ENCODE measurements at places on chromosomes 12 and 14.
A peak's percentile ranks its signal among the peaks of the same experiment; 100 is the strongest.

GRCh38 chr12:21938879-21939278 lies 2.3 kb downstream of the ABCC9 start:
- no peak for DNase-seq

GRCh38 chr12:113854385-113855142 lies 111.6 kb downstream of the RBM19 start:
- DNase-seq: no peak

GRCh38 chr12:42442311-42442759 lies 116.4 kb downstream of the PPHLN1 start:
- no peak for DNase-seq

DNA sequence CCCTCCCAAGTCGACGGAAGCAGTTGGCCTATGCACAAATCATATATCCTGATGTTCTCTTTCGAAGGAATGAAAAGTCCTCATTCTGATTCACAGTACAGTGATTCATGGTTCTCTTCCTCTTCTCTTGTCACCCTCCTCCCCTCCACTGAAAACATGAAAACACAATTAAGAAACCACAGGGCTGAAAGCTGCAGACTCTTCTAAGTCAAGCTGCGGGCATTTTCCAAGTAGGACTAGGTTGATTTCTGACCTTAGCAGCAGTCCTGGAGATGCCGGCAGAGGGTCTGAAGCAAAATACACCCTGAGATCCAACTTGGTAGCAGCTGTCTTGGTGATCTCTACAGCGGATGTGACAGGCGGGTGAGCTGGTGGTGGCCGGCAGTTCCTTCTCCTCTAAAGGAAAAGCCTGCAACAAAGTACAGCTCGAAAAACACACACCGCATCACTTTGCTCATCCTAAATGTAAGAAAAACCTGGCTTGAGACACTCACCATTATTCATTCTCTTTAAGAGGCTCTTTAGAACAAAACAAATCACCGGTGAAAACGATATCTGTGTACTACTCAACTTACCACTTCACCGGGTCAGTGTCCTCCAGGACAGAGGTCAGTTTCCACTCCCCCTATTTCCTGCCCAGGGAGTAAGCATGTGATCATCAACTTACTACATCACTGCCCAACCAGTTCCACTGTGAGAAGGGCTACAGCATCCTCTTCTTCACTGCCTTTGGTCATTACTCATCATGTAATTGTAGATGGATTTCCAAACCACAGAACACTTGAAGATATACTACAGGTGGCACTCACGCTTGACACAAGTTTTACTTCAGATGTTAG lies 6.0 kb downstream of the TMCC3 start:
- no peak for DNase-seq

DNA sequence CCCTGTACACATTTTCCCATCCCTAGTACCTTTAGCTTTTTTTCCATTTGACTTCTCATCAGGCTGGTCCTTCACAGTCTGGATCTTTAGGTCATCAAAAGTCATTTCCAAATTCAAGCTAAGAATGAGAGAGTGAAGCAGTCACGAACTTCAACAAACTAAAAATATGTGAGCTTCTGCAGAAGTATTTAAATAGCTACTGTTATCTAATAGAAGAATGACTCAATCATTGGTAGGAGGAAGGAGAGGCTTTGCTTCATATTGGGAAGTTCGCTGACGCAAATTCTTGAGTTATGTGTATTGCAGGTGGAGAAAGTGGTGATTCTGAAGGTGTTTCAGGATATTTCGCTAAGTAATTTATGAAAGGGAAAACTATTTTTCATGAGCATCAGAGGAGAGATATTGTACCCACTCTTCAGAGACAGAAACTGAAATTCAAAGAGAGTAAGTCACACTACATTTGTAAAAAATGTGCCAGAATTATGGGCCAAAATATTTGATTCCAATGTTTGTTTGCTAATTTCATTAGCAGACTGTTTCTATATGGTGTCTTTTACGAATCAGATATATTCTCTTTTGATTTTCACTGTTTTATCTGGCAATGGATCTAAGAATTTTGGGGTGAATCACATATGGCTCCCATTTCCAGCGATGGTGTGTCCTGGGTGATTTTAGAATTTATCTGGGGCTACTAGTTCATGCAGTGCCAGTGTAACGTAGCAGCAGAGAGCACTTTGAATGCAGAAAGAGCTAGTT lies at the start of gene OLR1:
OLR1 (minus strand) TSS at position 160 of the 756 bp plus-strand sequence; CDS start at position 105, 55 bp downstream.
- DNase-seq: no peak

DNA sequence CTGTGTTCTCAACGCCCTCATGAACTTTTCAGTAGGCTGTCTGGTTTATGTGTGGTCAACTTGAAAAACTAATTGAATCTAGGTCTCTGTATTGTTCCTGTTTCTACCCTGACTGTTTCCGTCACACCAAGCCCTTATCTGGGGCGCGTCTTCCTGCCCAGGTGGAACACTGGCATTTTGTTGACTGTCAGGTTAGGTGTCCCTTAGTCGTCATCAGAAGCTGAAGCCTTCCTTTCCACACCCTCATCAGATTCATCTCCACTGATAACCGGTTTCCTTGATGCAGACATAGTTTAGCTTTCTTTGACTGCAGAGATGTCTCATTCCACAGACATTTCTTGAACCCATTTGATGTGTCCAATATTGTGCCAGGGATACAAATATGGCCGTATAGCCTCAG lies 96.5 kb downstream of the DUSP16 start:
- DNase-seq: no peak

DNA sequence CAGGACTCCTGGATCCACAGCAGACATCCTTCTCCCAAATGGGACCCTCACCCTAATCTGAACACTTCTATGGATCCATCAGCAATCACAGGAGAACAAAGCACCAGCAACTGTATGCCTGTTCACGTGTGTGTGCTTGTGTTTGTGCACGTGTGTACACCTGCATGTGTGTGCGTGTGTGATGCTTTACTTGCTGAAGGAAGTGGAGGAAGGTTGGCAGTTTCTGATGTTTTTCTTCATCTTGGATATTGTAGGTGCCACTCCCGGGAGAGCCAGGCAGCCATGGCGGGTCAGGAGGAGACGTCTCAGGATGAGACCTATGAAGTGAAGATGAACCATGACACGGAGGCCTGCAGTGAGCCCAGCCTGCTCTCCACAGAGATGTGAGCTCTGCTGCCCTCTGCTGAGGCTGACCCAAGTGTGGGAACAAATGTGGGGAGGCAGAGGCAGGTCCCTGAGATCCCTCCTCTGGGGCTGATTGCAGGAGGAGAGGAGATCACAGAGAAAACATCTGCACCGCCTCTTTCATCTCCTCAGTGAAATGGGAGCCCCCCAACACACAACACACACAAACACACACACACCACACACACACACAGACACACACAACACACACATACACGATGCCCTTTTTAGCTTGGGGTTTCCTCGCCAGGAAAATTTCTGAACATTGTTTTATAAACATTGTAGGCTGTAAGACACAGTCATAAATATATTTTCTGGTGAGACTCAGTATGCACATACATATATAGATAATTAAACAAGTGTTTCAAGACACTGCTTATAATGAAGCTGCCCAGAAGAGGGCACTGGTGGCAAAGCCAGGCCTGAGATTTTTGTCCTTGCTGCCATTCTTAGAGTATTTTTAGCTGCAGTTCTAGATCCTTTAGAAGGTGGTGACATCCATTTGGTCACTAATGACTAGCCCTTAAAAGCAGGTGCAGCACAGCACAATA lies 112.2 kb upstream of the FKBP4 start:
- DNase-seq: no peak

GRCh38 chr14:70555890-70556289 lies 21.1 kb upstream of the ADAM20 start:
- DNase-seq: no peak

GRCh38 chr14:50318031-50318626 lies 6.0 kb downstream of the DMAC2L start:
- DNase-seq: no peak

- peak; percentile 43 for DNase-seq
Observed at GRCh38 chr14:22822571-22823098, 7.1 kb upstream of the MRPL52 start.

GRCh38 chr14:97381309-97381708 lies 584.1 kb downstream of the VRK1 start:
- DNase-seq: no peak

DNA sequence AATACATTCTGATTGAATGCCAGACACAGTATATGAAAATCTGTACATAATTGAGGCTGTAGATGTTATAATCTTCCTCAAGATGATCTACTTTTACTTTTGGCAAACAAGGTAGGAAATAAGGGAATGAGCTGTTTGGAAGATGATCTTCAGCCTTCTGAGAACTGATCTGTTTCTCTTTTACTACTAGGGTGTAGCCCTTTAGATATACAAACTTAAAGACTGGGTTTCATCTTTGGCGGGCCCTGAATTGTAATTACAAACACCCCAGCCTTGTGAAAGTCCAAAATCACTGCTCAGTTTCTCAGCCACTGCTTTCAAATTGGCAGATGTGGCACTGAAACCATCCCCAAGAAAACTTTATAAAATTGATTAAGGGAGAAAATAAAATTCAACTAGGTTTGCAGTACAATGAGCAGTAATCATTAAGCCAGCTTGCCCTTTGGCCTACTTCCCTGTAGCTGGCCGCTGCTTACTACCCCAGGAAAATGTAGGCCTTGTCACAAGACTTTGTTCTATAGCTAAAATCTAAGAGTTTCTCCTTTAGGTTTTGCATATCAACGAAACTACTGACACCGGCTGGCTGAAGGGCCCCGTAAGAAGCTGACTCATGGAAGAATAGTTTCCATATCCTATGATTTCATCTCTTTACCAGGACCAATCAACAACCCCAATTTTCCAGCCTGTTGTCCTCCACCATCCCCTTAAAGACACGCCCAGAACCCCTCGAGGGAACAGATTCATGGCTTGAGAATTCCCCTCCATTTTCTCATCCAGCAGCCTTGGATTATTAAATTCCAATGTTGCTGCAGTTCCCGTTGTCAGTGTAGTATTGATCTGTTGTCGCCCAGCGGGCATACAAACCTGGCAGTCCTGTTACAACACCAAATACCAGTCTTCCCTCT lies 210.8 kb downstream of the PCNX1 start:
- DNase-seq: no peak

GRCh38 chr12:114395755-114396152 lies 10.2 kb downstream of the TBX5 start:
- DNase-seq: no peak

DNA sequence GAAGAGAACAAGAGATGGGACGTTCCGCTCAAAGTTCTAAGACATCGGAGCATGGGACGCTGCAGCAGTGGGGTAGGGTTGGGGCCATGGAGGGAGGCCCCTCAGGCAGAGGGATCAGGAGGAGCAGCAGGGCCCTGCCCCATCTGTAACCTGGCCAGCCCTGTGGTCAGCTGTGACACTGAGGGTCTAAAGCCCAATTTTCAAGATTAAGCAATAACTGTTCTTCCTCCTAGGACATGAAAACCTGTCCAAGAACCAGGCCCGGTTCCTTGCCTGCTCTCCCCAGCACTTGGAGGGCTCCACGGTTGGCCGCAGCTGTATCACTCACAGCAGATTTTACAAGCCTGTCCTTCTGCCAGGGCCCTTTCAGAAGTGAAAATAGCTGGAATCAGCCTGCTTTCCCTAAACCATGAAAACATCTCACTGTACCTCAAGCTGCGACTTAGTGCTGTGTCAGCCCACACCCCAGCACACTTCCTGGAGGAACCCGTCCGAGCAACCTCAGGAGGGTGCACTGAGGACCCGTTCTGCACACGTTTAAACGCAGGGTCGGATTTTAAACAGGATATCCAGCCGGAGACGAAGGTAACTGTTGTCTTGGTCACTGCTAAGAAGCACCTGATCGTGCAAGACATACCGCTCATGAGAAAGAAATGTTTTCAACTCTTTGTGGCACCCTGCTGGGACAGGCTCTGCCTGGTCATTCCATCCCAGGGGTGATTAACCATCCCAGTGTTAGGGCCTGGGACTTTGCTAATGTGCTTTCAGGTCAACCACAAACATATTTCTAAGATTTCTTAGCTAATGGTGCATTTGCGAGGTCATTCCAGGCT lies 201.9 kb upstream of the DIO3 start:
- no peak for DNase-seq

- DNase-seq: no peak
Observed at GRCh38 chr12:95553197-95553943, 2.1 kb upstream of the USP44 start.

GRCh38 chr14:82238649-82239048 lies 705.0 kb upstream of the SEL1L start:
- DNase-seq: no peak

DNA sequence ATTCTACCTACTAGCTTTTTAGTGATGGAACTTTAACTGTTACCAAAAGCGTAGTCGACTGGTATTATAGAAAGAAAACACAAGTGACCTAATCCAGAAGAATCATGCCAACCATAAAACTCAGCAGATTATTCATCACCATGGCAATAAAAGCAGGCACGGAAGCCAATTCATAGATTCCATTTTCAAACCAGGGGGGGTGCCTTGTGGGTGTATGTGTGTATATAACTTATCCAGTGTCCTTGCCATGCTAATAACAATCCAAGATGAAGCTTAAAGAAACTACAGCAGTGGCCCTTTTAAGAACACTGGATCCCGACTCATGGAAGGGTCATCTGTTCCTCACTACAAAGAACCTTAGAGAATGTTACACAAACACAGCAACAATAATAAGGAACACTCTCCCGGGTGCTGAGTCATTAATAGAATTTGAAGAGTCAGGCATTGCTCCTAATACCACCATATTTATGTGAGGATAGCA lies 61.0 kb downstream of the EPS8 start:
- no peak for DNase-seq

DNA sequence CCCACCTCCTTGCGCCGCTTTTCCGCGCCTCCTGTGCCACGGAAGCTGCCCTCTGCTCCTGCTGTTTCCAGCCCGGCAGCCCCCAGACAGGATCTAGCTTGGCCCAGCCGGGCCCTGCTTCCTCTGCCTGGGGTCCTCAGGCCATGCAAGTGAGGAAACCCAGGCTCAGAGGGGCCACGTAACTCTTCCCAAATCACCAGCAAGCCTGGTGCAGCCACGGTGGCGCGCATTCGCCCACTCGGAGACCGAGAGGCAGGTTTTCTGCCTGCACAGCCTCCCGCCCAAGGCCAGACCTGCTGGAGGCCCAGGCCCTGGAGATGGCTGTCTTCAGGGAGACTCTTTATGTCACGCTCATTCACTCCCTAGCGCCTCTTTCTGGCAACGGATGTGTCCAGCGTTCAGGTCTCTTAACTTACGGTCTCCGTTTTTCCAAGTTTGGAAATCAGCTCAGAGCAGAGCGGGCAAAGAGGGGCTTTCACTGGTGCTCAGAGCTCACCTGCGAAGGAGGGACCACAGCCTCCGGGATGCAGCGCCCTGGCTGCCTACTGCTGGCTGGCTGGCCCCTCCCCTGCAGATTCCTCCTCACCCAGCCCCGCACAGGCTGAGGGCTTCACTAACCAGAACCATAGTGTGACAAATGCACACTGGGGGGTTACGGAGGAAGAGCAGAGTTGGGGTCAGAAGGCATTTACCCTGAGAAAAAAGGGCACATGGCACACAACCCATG lies 20.6 kb upstream of the CEP170B start:
- DNase-seq: no peak

- no peak for DNase-seq
Observed at GRCh38 chr12:85531341-85531740, 251.3 kb downstream of the ALX1 start.

GRCh38 chr12:117686911-117687377 lies 281.8 kb downstream of the KSR2 start:
- DNase-seq: no peak

GRCh38 chr14:92500491-92500941 lies 13.1 kb upstream of the RIN3 start:
- DNase-seq: no peak

GRCh38 chr14:101252443-101253214 lies 308.7 kb upstream of the DIO3 start:
- no peak for DNase-seq

GRCh38 chr14:30990770-30991169 lies 34.7 kb upstream of the AP4S1 start:
- DNase-seq: no peak

Data from stimulated activated CD8-positive, alpha-beta memory T cell treated with anti-CD3 and anti-CD28 coated beads, Interleukin-4, amount 100 ng/mL, for 1 hour (primary cell).